Hypothalamus (tissue), 51 donors: ENCODE measurements at places on chromosomes 3 and 15.

DNA sequence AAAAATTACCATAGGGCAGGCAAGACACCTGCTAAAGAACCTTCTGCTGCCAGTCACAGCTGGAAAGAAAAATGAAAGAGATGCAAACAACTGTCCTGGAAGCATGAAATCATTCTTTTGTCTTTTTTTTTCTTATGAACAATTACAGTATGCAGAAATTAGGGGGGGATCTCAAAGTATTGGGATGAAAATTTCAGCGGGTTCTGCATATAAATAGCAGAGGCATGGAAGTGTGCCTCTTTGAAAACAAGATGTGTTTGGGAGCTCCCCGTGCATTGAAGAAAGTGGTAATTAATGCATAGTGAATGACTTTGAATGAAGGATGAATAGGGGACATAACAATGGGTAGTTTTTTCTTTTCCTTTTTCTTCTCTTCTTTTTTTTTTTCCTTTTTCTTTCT is 431.2 kb downstream of the SOX2 start:
- DNase-seq: no peak

GRCh38 chr3:126184465-126185000 is 4.1 kb upstream of the ALDH1L1 start:
- no peak for DNase-seq

- no peak for DNase-seq
Measured at GRCh38 chr3:144470666-144471065, 499.0 kb downstream of the DIPK2A start.

DNA sequence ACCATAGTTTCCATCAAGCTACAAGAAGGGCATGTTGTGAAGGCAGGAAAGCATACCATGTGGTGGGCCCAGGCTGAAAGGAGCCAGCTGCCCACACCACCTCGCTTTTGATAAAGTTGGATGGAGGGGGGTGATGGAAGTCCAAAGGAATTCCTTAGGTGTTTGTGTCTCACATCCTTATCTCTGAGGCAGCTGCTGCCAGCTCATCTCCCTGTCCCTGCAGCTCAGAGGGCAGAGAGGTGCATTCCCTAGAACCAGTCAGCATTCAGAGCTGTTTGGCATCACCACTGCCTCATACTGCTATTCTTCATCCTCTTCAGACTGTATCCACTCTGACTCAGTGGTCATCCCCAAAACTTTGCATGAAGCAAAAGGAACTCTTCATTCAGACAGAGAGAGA is 141.5 kb upstream of the BFSP2 start:
- no peak for DNase-seq

DNA sequence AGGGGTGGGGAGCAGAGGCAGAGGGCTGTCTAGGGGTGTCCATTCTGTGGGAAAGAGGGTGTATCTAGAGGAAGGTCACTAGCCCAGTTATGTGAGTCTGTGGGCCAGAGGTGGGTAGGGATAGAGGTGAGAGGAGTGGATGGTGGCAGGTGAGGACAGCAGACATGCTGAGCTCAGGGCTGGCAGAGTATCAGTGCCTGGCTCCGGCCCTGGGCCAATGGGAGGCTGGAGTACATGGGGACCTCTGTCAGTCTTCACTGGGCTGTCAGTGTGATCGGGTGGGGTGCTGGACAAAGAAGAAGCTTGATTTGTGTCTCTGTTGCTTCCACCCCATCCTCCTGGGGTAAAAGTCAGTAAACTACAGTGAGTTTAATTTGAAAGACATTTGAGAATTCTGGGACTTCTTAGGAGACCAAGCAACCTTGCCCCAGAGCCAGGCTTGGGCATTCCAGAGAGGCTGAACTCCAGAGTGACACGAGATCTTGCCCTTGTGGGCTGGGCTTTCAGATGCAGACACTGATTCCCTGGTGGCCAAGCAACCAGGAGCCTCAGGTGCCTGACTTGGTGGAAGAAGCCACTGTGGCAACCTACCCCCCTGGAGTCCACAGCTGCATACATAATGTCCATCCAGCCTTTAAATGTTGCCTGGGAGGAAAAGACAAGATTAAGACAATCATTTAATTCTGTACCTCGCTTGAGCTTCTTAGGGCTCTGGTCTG is 60.7 kb downstream of the EXOG start:
- no peak for DNase-seq

- no peak for DNase-seq
Measured at GRCh38 chr3:26193558-26193957, 403.7 kb downstream of the OXSM start.

- DNase-seq: no peak
Measured at GRCh38 chr3:99760629-99761028, 57.0 kb upstream of the CMSS1 start.

- DNase-seq: no peak
Measured at GRCh38 chr3:159887911-159888310, 100.7 kb upstream of the IL12A start.

- no peak for DNase-seq
Measured at GRCh38 chr15:54836052-54836795, 360.5 kb downstream of the RSL24D1 start.

DNA sequence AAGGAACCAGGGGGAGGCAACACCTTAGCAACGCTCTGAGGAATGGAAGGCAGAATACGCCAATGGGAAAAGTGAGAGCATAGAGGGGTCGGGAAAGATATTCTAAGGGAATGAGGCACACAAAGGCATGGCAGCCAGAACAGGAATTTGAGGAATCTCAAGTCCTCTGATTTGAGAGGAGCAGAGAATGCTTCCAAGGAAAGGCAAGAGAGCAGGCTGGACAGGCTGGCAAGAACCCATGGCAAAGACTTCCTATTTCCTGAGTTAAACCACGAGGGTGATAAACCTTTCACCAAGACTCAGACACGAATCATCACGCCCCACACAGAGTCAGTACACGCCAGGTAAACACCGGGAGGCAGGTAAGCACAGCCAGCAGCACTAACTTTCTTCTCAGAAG is 109.8 kb downstream of the IGF2BP2 start:
- no peak for DNase-seq

- no peak for DNase-seq
Measured at GRCh38 chr3:102574355-102574754, 139.5 kb downstream of the ZPLD1 start.

- DNase-seq: no peak
Measured at GRCh38 chr3:30186741-30187219, 419.6 kb upstream of the TGFBR2 start.

GRCh38 chr15:47027322-47027946 is 689.9 kb upstream of the SEMA6D start:
- DNase-seq: no peak

DNA sequence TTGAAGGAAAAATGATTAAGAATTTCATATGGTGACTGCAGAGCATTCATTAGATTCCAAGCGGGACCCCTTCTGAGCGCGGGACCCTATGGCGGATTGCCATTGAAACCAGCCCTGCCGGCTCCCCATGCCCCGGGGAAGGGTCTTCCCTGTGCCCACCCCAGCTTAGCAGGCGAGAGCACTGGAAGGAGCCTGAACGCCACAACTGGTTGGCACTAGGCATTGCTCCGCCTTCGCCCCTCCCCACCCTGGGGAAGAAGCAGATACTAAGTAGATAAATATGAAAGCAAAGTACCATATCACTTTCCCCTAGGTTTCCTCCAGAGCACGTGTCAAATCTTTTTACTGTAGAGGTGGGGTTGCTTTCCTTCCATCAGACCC is 70.7 kb downstream of the CYP19A1 start:
- DNase-seq: no peak

GRCh38 chr3:139202226-139202958 is 141.4 kb upstream of the MRPS22 start:
- no peak for DNase-seq

GRCh38 chr3:111802163-111802625 is 56.9 kb upstream of the PHLDB2 start:
- DNase-seq: no peak

DNA sequence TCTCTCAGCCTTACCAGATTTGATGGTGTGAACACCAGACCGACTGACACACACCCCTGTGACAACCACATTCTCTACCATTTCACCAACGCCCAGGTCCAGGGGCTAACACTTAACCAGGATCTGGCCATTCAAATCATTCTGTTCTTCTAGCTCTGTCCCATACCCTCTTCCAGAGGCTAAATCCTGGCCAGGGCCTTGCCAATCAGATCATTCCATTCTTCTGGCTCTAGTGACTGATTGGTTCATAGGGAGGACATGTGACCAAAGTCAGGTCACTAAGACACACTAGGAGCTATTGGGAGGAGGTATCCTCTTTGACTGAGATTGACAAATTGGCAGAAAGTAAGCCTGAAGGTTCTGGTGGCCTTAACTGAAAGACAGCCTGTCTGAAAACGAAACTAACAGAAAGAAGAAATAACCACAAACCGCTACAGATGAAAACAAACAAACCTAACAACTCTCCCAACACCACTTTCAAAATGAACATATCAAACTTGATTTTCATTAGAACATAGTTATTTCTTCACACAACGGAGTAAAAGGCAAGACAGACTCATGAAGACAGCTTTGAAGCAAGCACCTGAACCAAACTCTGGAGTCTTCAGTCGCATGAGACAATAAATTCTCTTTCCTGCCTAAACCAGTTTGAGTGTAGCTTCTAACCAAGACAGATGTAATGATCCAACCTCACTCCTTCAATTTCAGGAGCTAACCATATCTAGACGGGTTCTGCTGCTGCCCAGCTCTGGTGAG is 68.5 kb downstream of the TRANK1 start:
- DNase-seq: no peak

DNA sequence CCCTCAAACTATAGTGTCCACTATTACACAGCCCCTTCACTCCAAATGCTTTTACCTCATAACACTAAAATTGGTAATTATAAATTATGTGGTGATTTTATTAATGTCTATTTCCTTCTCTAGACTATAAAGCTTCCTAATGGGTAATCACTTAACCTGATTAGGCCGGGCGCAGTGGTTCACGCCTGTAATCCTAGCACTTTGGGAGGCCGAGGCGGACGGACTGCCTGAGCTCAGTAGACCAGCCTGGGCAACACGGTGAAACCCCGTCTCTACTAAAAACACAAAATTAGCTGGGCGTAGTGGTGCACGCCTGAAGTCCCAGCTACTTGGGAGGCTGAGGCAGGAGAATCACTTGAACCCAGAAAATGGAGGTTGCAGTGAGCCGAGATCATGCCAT is 71.3 kb upstream of the PYGO1 start:
- DNase-seq: no peak

DNA sequence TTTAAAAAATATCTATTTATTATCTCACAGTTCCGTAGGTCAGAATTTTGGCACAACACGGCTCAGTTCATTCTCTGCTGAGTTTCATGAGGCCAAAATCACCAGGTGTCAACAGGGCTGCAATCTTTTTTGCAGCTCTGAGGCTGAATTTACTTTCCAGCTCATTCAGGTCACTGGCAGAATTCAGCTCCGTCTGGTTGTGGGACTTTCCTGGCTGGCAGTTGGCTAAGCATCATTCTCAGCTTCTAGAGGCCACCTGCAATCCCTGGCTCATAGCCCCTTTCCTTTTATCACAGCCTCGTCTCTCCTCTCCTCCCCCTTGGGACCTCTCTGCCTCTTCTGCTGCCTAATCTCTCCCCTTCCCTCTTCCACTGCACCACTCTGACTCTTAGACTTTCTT is 174.0 kb upstream of the WNT5A start:
- DNase-seq: no peak

DNA sequence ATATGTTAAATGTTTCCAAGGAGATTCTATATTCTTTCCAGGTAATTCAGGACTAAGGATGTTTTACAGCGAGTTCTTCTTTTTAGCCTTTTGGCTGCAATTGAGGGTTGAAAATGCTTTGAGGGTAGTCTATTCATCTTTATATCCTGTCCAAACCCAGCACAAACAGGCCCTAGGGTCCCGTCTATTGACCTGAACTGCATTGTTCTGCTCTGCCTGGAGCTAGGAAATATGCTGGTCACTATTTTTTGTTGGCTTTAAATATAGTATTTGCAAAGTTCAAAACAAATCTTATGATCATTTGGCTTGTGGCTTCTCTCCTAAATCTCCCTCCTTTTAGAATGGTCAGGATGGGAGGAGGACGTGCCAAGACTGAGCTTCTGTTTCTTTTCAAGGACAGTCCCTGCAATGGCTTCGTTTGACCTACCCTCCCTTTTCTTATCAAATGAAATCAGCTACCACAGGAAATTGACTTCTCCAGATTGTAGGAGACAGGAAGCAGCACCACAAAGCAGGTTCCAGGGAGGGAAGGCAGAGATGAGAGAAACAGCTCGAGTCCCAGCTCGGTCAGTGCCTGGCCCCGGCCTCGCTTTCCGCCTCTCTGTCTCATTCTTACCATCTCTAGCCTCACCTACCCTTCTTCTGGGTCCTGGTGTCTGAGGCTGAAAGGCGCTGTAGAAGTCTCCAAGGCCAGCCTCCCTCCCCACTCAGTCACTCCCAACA is 27.6 kb upstream of the NRROS start:
- no peak for DNase-seq

DNA sequence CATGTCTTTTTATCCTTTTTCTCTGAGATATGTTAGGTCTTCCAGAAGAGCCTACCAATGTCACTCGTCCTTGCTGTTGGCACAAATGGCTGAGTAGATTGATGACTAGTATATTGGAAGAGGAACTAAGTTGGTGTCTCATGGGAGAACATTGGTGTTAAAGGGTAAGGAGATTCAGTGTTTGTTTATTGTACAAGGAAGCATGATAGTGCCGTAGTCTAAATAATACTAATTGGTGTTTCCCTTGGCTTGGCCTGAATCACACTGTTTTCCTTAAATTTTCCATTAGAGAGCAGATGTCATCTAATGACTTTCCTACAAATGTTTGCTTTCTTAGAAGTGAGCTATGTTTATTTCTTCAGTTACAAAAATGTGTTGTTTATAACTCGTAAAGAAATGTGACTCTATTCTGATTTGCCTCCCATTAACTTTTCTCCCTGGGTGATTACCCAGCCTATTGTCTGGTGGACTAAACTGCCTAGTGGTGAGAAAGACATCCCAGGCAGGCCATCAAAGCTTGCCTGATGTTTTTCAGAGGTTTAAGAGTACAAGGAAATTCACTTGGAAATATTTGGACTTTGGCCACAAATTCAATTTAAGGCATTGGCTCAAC is 28.7 kb downstream of the ADAMTSL3 start:
- no peak for DNase-seq

GRCh38 chr3:116445990-116446389 is 703 bp upstream of the LSAMP start:
- no peak for DNase-seq

GRCh38 chr3:172669021-172669420 is 41.8 kb downstream of the NCEH1 start:
- DNase-seq: no peak

DNA sequence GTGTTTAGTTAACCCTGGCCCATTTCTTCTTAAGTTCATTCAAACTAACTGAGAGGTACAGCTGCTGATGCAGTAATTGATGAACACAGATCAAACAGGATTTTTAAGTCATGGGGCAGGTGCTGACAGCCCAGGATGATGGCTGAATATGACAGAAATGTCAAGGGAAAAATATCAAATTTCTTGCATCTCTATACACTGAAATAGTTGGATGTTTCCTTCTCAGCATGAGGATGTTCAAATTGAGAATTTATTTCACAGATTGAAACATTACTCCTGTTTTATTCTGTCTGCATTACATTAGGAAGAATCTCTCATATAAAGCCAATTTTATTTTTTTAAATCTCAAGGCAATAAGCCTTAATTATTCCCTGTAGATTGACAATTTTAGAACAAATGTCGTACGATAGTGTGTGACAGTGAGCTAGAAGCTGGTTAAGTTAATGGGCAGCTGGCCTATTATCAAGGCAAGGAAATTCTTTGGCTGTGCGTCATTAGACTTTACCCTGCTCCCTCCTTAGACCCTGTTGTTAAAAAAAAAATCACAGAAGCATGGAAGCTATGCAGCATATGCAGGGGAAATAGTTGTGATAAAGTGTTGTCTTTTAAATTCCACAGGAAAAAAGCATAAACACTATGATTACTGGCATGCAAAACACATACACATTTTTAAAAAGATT is 183.8 kb upstream of the KCNMB2 start:
- DNase-seq: no peak

GRCh38 chr3:48826451-48826850 is 21.2 kb downstream of the PRKAR2A start:
- DNase-seq: no peak
